Natural killer cell treated with Interleukin-12 subunit alpha and Interleukin-12 subunit beta and Interleukin-15 and Interleukin-18, amount 100 ng/mL, for 72 hours (primary cell): ENCODE measurements at places on chromosomes 5 and 9. TPM values are rescaled to one million over a fixed set of nuclear protein-coding genes. Genes with fewer than 3 reads are reported as not detected.
A peak's percentile ranks its signal among the peaks of the same experiment; 100 is the strongest.

The PCDHGA9 gene
- 0.71 TPM for total RNA-seq

DNA sequence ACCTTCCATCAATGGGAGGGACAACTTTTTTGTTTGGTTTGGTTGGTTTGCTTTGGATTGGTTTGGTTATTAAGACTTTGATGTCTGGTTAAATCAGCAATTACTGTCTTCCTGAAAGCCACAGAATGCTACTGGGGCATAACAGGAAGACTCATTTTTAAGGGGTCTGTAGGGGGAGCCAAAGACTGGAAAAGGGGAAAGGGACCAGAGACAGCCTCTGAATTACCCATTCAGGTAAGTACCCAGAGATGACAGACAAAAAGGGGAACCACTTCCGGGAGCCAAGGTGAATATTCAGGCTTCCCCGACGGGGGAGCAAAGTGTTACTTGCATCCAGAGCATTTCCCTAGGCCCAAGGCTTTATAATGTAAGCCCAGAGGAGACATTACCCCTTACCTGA lies 4.6 kb upstream of the FEM1C start:
- H3K4me1 ChIP-seq: peaks cover 5% of the 10 kb centered on the region
- no peak overlapping the region for H3K27ac ChIP-seq
- H3K36me3 ChIP-seq: peaks cover 7% of the 10 kb centered on the region
- H3K4me3 ChIP-seq: no peak overlapping the region
- DNase-seq: no peak
- peaks cover 19% of the 10 kb centered on the region for H3K27me3 ChIP-seq

The WDR41 gene
- 25.6 TPM for total RNA-seq

The ADAMTSL2 gene
- not detected for total RNA-seq

The SPATA31C1 gene
- total RNA-seq: not detected

GRCh38 chr5:131953969-131954368 lies 8.5 kb upstream of the MEIKIN start:
- H3K4me1 ChIP-seq: peaks cover 9% of the 10 kb centered on the region
- H3K36me3 ChIP-seq: peaks cover 5% of the 10 kb centered on the region
- no peak for DNase-seq
- peaks cover 19% of the 10 kb centered on the region for H3K27me3 ChIP-seq
- H3K27ac ChIP-seq: no peak overlapping the region

- DNase-seq: no peak
- peaks cover 50% of the 10 kb centered on the region for H3K4me1 ChIP-seq
- H3K27me3 ChIP-seq: no peaks in the 10 kb centered on the region
- H3K36me3 ChIP-seq: peaks cover 17% of the 10 kb centered on the region
- no peak overlapping the region for H3K27ac ChIP-seq
Observed at GRCh38 chr5:131541071-131541470, 94.0 kb downstream of the RAPGEF6 start.

DNA sequence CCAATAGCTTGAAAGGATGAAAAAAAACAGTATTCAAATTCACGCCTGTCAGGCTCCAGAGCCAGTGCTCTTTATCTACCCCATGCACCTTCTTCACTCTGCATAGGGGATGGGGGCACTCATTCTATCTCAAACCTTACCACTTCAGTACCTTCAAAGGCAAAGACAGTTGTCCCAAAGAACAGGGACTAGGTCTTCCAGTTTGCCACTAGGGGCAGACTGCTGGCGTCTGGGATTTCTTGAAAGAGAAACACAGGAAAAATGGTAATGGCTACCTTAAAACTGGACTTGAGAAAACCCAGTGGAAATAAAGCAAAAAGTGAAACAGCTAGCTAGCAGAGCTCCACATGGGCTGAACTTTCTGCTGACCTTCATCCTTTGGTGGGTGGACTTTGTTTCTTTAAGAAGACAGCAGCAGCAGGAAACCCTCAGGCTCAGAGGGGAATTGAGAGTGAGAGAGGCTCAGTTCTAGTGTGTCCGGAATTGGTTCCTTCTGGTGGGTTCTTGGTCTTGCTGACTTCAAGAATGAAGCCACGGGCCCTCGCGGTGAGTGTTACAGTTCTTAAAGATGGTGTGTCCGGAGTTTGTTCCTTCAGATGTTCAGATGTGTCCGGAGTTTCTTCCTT lies 41.0 kb upstream of the SLC36A1 start:
- no peaks in the 10 kb centered on the region for H3K4me1 ChIP-seq
- no peak for DNase-seq
- no peak overlapping the region for H3K4me3 ChIP-seq

DNA sequence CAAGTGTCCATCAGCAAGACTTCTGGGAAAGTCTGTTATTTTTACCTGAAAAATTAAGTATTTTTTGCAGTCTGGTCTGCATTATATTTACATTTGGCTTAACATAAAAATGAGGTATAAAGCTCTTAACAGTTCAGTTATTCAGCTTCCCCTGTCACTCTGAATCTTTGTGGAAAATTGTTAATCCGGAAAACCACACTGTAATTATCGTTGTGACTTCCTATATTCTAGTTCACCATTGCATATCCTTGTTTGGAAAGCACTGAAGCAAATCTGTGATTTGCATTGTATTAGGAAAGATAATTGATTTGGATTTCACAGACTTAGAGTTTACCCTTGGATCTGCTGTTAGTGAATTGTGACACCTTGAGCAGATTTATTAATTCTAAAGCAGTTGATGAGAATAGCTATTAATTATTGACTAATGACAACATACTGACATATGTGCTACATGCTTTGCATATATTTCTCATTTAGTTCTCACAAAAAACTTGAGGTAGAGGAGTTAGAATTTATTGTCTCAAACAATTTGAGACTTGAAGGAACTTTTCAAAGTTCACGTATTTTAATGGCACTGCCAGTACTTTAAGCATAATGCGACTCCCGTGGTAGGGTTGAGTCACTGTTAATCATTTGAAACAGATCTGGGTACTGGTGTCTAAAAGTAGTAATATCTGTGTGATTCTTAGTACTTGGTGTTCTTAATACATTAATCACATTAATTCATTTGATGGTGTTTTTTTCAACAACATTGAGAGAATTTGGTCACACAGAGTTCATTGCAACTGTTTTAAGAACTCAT lies 71.8 kb upstream of the LRRC70 start:
- H3K36me3 ChIP-seq: peaks cover 15% of the 10 kb centered on the region
- H3K27ac ChIP-seq: no peak overlapping the region
- no peak overlapping the region for H3K4me3 ChIP-seq
- no peaks in the 10 kb centered on the region for H3K27me3 ChIP-seq
- no peak for DNase-seq

DNA sequence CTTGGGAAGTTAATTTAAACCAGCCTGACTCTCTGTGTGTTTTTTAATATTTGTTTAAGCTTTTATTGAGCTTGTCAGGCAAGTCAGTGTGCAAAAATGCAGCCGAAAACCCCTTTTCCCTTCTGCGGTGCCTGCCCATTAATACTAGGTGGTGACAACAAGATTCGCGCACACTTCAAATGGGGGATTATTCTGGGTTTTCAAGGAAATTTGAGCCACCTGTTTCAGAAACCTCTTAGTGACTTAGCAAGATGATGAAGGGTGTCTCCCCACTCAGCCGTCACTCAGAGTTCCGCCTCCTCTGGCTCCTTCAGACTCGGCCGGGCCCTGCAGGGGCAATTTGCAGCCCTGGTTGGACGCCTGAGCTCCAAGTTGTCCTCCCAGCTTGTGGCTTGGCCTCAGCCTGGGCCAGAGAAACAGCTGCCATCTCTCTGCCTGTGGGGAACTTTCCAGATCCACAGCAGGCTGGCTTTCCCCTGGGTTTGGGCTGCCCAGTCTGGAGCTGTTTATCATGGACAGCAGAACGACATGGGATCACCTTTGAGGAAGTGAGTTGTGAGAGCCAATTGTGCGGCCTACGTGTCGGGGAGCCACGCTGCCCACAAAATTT lies 75.9 kb downstream of the SPRY4 start:
- no peaks in the 10 kb centered on the region for H3K36me3 ChIP-seq
- no peak overlapping the region for H3K4me3 ChIP-seq
- H3K4me1 ChIP-seq: peaks cover 6% of the 10 kb centered on the region
- no peaks in the 10 kb centered on the region for H3K27me3 ChIP-seq
- no peak overlapping the region for H3K27ac ChIP-seq
- no peak for DNase-seq

GRCh38 chr5:10572451-10572850 lies 8.6 kb downstream of the ANKRD33B start:
- peak; percentile 47 for DNase-seq
- no peaks in the 10 kb centered on the region for H3K36me3 ChIP-seq
- H3K4me1 ChIP-seq: peaks cover 5% of the 10 kb centered on the region
- H3K4me3 ChIP-seq: no peak overlapping the region
- H3K27ac ChIP-seq: no peak overlapping the region

The LCN10 gene
- total RNA-seq: 0.21 TPM

- H3K4me3 ChIP-seq: peak overlapping the region; percentile 43
- peaks cover 40% of the 10 kb centered on the region for H3K27me3 ChIP-seq
- H3K36me3 ChIP-seq: peaks cover 5% of the 10 kb centered on the region
- H3K4me1 ChIP-seq: peaks cover 16% of the 10 kb centered on the region
Observed at GRCh38 chr5:140043508-140043872, 391 bp upstream of the NRG2 start.
